Activated T-helper 1 cell treated with Interleukin-2 at 50 U/mL for 16 hours (primary cell): ENCODE measurements at places on chromosomes 5 and 9.

DNA sequence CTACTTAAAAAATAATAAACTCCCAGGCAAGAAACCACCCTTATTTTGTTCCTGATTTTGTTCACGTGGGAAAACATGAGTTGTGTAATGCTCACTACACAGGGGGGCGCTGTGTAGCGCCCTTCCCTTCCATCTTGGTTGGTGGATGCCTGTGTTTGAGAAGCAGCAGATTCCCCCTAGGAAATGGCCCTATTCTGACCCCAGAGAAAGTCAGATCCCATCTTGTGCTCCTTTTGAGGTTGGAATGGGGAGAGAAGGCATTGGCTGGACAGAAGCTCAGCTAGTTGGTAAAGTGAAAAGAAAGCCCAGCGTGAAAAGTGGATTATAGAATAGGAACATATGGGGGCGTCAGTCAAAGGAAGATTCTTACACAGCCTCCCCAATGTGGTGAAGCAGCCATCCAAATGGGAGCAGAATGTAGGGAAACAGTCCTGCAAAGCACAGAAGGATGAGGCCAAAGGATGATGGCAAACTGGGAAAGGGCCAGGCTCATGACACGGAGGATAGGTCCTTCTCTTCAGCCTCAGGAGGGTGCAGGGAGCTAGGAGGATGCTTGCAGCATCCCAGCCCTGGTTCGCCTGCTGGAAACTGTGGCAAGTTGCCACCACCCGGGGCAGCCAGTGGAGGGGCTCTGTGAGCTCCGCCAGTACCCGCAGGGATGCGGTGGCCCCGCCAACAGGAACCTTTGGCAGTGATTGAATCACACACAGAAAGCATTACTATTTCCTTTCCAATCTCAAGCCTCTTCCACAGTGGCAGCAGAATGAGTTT, 314.2 kb upstream of the DAP start:
- DNase-seq = no peak

- DNase-seq = no peak
Measured at GRCh38 chr5:144812763-144813162, 642.1 kb downstream of the KCTD16 start.

DNA sequence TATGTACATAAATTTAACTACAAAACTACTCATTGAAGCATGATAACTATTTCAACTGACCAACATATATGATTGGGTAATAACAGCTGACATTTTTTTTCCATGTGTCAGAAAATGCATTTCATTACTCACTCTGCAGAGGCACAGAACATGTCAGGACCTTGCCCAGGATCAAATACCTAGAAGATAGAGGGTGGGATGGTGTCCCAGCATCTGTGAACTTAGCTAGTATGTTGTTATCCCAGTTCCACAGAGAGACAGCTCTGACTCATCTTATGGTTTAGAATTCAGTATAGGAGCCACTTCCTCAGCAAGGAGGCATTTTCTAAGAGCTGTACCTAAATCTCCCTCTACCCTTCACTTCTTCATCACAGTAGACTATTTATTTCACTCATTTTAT, 1198.6 kb upstream of the ACO1 start:
- DNase-seq = no peak

DNA sequence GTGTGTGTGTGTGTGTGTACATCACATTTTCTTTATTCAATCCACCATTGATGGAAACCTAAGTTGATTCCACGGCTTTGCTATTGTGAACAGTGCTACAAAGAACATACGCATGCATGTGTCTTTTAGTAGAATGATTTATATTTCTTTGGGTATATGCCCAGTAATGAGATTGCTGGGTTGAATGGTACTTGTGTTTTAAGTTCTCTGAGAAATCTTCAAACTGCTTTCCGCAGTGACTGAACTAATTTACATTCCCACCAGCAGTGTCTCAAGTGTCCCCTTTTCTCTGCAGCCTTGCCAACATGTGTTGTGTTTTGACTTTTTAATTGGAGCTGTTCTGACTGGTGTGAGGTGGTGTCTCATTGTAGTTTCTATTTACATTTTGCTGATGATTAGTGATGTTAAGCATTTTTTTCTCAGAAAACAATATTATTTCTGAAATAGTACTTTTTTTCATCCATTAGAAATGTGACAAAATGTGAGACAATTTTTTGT, 769.7 kb downstream of the TAF11L14 start:
- DNase-seq = no peak

- DNase-seq = no peak
Measured at GRCh38 chr5:7634837-7635236, 216.1 kb downstream of the CFAP90 start.

DNA sequence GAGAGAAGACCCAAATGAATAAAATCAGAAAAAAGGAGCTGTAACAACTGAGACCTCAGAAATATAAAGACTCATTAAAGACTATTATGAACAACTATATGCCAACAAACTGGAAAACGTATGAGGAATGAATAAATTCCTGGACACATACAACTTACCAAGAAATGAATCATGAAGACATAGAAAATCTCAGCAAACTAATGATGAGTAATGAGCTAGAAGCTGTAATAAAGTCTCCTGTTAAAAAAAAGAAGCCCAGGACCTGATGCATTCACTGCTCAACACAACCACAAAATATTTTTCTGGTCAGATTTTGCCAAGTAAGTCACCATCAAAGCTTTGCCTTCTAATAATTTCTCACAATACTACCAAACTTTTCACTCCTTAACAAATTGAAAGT, 666.7 kb downstream of the LRRC70 start:
- no peak for DNase-seq

DNA sequence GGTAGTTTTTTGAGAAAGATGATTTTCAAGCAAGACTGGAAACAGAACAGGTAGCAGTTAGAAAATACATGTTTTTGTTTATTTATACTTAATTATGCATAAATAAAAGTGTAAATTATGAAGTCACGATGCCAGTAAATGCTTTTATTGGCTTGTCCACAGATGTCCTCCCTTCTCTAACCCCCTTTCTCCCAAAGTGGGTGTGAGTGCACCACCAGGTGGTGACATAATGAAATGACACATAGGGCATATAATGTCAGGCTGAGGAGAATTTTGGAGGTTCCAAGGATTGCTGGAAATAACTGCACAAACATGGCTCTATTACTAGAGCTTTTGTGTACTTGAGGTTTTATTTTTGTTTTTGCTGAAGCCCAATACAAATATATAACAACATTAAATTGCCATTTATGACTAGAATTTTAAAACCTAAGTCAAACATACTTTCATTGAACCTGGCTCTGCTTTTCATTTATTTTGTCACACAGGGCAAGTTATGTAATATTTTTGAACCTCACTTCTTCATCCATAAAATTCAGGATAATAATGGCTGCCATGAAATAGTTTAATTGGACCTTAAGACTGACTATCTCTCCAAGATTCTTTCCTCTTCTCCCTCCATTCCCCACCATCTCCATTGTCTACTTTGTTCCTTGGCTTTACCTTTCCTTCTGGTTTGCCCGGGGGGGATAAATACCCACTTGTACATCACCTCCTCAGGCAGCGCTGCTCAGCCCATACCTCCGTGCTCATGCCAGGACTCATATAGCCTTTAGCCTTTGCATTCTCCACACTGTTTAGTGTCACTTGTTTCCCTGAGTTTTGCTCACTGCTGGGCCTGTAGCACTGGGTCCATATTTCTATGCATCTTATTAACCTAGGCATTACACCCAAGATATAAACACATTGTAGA, 168.8 kb downstream of the PDE4D start:
- DNase-seq = no peak

- no peak for DNase-seq
Measured at GRCh38 chr9:121671612-121672155, 20.2 kb downstream of the DAB2IP start.

DNA sequence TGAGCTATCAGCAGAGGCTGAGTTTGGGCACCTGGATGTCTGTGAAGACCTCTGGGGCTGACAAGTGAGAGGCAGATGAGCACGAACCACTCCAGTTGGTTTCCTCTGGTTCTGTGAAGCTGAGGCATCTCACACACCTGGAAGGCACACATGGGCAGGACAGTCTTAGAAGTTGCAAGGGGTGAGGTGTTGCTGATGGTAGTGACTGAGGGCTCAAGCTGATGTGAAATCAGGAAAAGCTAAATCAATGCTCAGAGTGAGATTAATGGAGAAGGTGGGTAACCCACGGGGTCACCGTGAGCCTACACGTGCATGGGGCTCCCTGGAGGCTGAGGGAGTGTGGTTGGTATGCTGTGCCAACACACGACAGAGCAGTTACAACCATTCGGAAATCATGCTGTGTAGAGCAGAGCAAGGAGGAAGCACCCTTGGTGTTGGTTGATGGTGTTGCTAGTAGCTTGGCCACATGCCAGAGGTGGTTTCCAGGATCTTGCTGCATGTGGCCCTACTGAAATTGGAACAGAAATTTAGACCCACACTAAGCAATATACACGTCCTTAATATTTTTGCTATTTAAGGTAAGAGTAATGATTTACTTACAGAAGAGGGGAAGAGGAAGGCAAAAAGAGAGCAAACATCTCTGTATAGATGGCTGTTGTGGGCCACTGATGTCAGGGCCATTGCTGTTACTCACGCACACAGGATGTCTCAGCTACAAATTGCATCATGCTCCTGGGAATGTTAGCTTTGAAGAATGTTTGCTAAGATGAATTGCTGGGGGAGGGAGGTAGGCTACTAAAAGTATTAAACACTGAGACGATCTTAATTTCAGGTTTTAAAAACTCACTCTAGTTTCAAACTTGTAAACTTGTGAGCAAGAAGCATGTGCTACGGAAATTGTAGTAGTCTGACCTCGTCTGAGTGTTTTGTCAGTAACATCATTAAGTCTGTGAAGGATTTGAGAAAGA, 170.5 kb downstream of the ARHGEF28 start:
- no peak for DNase-seq

- no peak for DNase-seq
Measured at GRCh38 chr9:19138084-19138483, 10.8 kb upstream of the PLIN2 start.

DNA sequence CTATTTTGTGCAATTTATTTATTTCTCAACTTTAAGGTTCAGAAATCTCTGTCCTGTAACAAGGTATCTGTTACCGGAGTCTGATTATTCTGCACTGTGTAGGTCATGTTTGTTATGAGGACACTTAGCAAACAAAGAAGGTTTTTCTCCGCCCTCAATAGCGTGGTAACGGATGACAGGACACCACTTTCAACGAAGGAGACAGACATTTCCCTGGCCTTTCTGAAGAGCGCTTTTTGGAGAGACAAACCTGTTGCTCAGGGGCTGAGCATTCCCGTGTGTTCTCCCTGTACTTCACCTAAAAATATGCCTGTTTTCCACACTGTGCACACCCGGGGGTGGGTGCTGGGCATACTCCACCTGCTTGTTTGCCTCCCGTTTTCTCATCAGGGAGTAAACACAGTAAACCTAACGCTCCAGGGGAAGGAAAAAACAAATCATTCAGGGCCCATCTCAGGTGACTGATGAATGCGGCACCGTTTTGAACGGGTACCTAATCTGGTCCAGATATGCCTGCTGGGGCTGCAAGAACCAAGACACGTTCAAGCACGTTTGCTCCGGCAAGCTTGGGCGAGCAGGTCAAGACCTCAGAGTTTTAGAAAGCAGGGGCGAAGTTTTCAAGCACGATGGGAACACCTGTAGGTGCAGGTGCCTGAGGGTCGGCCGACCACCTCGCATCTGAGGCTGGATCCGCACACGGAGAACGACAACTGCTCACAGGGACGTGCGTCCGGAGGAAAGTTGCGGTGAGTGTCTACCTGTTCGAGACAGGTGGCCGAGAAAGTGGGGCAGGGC, 859 bp downstream of the RETREG1 start:
- no peak for DNase-seq

GRCh38 chr5:121350181-121350930, 501.3 kb upstream of the FTMT start:
- DNase-seq = no peak

GRCh38 chr5:82640916-82641315, 362.8 kb upstream of the RPS23 start:
- no peak for DNase-seq

GRCh38 chr5:72281764-72282499, 38.1 kb downstream of the MRPS27 start:
- no peak for DNase-seq

- DNase-seq = no peak
Measured at GRCh38 chr9:116154334-116154975, 864 bp downstream of the PAPPA start.

DNA sequence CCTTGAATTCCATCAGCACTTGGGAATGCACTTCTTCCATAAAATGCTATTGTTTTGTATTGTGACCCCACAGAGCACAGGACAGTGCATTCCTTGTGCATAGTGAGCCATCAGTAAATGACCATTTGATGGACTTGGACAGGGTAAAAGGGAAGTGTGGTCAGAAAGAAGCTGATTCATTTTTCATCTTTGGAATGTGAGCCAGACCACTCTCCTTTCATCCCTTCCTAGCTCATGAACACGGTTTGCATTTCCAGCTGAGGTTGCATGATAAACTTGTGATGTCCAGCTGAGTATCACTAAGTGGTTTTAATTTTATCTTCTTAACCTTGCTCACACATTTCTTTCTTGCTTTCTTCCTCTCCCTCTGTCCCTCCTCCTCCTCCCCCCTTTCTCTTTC, 101.3 kb downstream of the NUDT12 start:
- DNase-seq = no peak

- no peak for DNase-seq
Measured at GRCh38 chr5:113384782-113385285, 50.0 kb downstream of the TSSK1B start.

DNA sequence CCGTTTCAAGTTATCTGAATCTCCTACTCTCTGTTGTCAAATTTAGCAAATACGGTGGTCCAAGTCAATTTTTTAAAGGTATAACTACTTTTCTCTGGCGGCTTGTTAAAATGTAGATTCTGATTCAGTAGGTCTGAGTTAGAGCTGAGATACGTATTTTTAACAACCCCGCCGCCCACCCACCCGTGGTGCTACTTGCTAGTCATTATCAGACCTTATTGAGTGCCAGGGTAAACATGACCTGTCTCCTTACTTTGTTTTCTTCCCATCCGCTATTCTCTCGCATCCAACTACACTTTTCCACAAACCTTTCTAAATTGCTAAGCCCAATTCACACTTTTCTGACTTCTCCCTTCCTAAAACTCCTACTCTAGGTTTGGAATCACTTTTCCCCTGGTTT, 694 bp upstream of the PLAA start:
- no peak for DNase-seq

- DNase-seq = no peak
Measured at GRCh38 chr5:143533978-143534760, 130.7 kb upstream of the NR3C1 start.

DNA sequence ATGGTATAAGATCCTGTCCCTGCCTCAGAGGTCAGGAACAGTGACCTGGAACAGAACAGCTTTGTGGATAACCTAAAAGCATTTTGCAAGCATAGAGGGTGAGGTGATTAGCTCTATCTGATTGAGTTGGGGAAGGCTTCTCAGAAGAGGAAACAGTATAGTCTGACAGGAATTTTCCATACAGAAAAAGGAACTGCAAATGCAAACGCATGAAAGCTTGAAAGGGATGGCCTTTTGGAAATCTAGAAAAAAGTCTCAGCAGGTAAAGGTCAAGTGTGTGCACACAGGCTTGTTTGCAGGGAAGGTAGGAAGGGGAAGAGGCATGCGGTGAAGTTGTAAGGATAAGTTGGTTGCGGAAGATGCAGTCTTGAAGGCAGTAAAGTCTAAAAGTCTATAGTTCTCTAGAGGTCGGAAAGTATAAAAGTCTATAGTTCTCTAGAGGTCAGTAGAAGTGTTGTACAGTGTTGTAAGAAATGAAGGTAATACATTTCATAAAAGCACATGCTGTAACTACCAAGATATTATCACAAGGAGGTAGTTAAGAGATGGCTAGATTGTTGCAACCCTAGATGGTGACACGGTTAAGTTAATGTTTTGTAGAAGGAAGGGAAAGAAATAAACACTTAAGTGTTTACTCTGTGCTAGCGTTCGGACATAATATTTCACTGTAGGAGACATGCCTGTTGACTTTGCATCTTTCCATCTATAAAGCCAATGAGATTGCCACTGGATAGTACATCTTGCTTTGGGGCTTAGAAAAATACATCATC, 16.7 kb upstream of the HSPB3 start:
- DNase-seq = no peak
